ENCODE measurements at places on chromosomes 7 and 10.

GRCh38 chr7:132882714-132883428 lies 199.0 kb downstream of the CHCHD3 start:
- peak; percentile 10 for DNase-seq

GRCh38 chr7:126656165-126656564 lies 596.6 kb downstream of the GRM8 start:
- DNase-seq, result no peak

DNA sequence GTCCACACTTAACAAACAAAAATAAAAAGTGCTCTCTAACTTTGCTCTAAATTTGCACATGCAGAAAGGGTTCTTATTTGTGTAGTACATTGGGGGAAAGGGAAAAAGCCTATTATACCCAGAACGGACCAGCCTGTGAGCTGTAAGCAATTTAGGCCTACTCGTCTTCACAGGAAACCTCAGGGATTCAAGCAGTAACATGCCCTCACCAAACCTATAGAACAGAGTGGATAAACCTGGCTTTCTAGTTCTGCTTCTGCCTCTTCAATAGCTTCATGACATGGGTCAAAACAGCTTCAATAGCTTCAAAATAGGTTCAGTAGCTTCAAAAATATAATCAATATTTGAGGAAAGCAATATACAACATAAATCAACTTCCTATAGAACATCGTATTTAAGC lies 163.7 kb downstream of the ARL4A start:
- no peak for DNase-seq

DNA sequence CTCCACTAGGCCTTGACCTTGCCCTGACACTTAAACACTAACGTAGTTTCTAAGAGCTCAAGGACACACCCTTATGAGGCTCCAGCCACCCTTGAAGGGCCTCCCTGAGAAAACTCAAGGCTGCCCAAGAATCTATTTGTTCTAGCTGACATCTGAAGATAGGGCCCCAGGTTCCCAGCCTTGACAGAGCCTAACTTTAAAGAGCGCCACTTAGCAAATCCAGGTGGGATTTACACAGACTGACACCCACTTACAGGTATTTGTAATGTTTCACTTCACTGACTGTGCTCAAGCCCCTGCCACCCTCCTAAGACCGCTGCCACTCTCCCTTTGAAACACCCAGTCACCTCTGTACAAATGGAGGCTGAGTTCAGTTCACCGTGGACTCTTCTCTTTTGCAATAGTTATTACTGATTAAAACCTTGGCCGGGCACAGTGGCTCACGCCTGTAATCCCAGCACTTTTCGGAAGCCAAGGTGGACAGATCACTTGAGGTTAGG lies 90.4 kb downstream of the SVOPL start:
- no peak for DNase-seq

- no peak for DNase-seq
Observed at GRCh38 chr7:21113609-21114415, 314.1 kb upstream of the SP4 start.

- DNase-seq, result no peak
Observed at GRCh38 chr10:123160311-123160980, 6.2 kb downstream of the BUB3 start.

GRCh38 chr10:83536426-83536825 lies 602.9 kb upstream of the GHITM start:
- DNase-seq, result no peak

- no peak for DNase-seq
Observed at GRCh38 chr10:987620-987869, 689 bp upstream of the GTPBP4 start.
